Amniotic epithelial cell (primary cell): ENCODE measurements at places on chromosomes 7 and 10.
A peak's percentile ranks its signal among the peaks of the same experiment; 100 is the strongest.

- DNase-seq, result peak; percentile 13
Observed at GRCh38 chr10:120824881-120825309, 26.3 kb upstream of the WDR11 start.

- DNase-seq, result no peak
Observed at GRCh38 chr10:78706256-78706655, 362.5 kb upstream of the ZMIZ1 start.

DNA sequence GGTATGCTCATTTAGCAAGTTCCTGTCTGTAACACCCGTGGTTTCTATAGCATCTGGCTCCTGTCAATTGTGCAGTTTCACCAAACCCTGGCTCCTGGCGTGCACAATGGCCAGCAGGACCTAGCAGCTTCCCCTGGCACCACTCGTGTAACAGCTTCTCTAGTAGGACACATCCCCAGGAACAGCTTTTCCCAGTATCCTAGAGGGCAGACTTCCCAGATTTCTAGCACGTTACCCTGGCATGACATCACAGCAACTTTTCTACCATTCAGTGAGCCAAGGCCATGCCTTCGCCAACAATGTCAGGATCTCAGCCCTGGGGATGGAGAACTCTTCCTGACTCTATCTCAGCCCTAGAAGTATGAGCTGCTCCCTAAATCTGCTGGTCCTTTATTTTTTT is 6.5 kb downstream of the YME1L1 start:
- DNase-seq, result no peak

- DNase-seq, result no peak
Observed at GRCh38 chr7:158812684-158813083, 16.6 kb downstream of the ESYT2 start.

- peak; percentile 87 for DNase-seq
Observed at GRCh38 chr10:62047228-62047892, 145.9 kb downstream of the ARID5B start.

- no peak for DNase-seq
Observed at GRCh38 chr10:73233883-73234282, 13.2 kb downstream of the DNAJC9 start.

- DNase-seq, result no peak
Observed at GRCh38 chr10:72221278-72221677, 5.2 kb upstream of the ASCC1 start.

- DNase-seq, result no peak
Observed at GRCh38 chr10:112679392-112679791, 232.4 kb downstream of the VTI1A start.

- no peak for DNase-seq
Observed at GRCh38 chr10:79588800-79589199, 21.9 kb upstream of the SFTPA1 start.

DNA sequence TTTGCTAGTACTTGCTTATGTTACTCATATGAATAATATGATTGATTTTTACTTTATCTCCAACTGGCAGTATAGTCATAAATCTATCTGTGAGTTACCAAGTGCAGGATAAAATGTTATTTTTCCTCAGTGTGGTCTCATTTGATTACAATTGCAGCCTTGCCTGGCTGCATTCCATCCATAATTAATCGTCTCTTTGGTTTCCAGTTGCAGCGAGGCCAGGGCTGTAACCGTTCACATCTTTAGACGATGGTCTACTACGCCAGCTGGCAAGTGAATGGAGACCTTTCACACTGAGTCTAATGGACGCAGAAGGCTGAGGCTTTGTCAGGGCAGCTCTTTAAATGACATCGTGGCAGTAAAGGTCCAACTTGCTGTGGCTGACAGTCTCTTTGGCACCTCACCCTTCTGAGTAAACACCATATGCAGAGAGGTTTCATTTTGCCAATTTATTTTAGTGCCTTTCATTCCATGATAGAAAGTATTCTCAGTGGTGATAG is 84.0 kb downstream of the ARL4A start:
- peak; percentile 82 for DNase-seq
